ENCODE measurements at places on chromosomes 7 and 10. TPM values are rescaled to one million over a fixed set of nuclear protein-coding genes. Genes with fewer than 3 reads are reported as not detected.

FAM13C gene
- 0.14 TPM for total RNA-seq

ZP3 gene
- 0.43 TPM for total RNA-seq

PNLIPRP2 gene
- total RNA-seq: not detected

MLXIPL gene
- not detected for total RNA-seq

SYT15B gene
- total RNA-seq: 1.3 TPM

TMEM273 gene
- total RNA-seq: not detected
